Inflammatory macrophage treated with lipopolysaccharide for 1 hour (primary cell): ENCODE measurements at places on chromosomes 5 and 9.

DNA sequence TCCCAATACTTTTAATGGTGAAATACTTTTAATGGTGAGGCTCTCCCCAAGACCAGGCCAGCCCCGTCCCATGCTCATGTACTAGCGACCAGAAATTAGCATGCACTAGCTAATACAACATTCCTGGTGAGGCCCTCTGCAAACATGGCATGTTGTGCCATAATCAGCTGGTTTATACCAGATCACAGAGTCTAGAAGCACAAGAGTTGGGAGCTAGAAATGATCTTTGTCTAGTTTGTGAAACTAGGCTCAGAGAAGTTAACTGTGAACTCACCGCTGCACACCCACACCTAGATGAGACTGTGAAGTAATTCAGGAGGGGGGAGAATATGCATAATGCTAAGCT lies 37.4 kb downstream of the MTMR12 start:
- no peak for DNase-seq

GRCh38 chr9:113343732-113344231 lies 3.7 kb upstream of the WDR31 start:
- DNase-seq = no peak

DNA sequence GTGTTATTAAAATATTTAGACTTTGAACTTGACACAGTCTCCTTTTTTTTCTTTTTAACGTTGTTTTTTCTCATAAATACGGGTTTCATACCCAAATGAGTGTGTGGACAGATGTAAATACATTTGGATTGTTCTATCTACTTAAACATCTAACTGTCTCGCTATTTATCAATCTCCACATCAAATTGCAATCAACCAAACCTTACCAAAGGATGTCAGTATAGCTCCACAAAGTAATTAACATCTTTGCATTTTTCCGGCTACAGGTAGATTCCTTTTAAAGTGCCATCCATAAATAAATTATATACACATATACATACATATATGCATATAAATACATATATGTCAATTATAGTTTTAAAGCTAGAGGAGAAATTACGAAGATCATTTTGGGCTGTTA lies 705 bp upstream of the CDH10 start:
- no peak for DNase-seq

- DNase-seq = no peak
These were observed 12.2 kb upstream of the NDFIP1 start for GRCh38 chr5:142096382-142096781.

DNA sequence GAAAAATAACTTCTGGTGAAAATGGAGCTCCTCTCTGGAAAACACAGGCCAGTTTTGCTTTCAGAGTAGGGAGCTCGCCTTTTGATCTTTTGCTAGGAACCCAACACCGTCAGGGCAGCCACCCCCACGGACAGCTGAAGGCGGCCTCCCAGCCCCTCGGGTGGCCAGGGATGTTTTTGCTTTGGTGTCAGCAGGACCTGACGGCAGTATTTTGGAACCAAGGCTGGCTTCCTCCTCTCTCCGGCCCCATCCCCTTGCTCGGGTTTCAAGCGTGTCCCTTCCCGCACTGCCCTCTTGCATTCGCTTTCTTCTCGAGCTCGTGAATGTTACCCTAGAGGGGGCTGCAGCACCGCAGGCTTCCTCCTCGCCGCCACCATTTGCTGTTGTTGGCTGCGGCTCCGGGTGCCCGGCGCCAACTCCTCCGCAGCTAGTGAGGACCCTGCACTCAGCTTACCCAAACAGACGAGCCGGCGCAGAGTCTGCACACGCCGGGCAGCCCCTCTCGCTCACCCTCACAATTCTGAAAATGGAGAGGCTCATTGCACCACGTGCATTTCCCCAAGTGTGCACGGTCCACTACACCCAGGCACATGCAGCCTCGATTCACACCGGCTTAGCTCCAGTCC lies 35.5 kb upstream of the ADAMTSL1 start:
- DNase-seq = no peak

DNA sequence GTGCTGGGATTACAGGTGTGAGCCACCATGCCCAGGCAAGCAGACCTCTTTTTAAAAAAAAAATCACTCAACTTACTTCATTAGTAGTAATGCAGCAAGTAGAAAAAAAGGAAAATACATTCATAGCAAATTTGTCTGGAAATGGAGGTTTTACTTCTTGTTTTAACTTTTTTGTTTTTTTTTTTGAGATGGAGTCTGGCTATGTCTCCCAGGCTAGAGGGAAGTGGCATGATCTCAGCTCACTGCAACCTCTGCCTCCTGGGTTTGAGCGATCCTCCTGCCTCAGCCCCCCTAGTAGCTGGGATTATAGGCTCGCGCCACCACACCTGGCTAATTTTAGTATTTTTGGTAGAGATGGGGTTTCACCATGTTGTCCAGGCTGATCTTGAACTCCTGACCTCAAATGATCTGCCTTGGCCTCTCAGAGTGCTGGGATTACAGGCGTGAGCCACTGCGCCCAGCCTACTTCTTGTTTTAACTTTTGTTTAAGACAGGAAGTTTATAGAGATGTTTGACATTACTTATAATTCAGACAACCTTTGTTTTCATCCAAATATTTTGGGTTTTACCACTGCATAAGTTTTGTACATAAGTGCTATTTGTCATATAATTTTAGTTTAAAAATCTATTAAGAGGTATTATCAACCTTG lies 26.5 kb downstream of the UBE2R2 start:
- peak; percentile 52 for DNase-seq
